ENCODE measurements at places on chromosomes 16 and 17. TPM values are rescaled to one million over a fixed set of nuclear protein-coding genes. Genes with fewer than 3 reads are reported as not detected.
A peak's percentile ranks its signal among the peaks of the same experiment; 100 is the strongest.

DNA sequence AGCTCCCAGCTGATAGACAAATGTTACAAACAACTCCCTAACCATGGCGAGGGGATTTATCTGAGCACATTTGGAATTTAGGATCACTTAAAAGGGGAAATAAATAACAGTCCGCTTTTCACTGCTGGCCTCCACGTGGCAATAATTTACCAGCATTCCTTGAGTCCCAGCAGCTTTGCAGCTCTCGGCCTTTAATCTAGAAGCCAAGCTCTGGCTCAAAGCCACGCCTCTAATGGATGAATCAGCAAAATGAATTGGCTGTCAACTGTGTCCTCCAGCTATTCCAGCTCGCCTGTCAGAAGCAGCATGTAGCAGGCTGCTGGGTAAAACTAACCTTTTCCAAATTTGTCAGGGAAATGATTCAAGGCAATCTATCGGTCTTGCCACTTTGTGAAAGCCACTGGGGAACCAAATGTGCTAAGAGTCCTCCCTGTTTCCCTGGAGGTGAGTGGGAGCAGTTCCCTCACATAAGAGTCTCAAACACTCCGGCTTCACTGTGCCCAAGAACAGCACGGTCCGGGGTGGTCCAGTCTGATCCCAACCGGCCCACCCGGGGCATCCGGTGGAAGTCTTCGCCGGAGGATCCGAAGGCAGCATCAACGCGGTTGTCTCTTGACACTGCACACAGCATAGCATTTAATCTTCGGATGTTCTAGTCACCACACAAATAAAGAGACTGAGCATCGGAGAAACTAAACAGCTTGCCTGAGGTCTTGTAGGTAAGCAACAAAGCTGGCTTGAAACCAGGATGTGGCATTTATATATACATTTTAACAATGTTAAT is 143.3 kb downstream of the PARN start:
- peak; percentile 86 for DNase-seq

- no peak for DNase-seq
Observed at GRCh38 chr17:31780483-31780882, 78.6 kb downstream of the COPRS start.

The RTN4RL1 gene
- polyA plus RNA-seq: 1.00 TPM

DNA sequence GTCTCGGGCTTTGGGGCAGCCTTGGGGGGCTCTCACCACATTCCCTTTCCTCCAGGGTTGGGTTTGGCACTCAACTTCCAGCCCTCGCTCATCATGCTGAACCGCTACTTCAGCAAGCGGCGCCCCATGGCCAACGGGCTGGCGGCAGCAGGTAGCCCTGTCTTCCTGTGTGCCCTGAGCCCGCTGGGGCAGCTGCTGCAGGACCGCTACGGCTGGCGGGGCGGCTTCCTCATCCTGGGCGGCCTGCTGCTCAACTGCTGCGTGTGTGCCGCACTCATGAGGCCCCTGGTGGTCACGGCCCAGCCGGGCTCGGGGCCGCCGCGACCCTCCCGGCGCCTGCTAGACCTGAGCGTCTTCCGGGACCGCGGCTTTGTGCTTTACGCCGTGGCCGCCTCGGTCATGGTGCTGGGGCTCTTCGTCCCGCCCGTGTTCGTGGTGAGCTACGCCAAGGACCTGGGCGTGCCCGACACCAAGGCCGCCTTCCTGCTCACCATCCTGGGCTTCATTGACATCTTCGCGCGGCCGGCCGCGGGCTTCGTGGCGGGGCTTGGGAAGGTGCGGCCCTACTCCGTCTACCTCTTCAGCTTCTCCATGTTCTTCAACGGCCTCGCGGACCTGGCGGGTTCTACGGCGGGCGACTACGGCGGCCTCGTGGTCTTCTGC is 8.4 kb downstream of the SLC16A3 start:
- DNase-seq: no peak

DNA sequence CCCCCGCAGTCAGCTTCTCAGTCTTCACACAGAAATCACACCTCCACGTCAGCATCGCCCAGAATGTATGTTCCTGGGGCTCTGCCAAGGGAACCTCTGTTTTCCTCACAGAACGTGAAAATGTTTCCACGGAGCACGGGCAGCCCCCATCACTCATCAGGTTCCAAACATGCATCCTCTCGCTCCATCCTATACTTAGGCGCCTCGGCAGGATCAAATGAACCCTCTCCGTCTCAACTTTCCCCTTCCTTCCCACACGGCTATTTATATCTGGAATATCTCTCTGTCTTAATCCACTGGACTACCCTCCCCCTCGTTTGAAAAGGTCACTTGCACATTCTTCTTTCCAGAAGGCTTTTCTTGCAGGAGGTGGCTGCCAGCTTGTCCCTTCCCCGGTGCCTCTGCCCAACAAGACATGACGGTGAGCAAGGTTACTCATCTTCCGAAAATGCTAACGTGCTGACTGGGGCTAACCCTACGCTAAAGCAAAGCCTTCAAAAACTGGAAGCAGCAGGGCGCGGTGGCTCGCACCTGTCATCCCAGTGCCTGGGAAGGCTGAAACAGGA is 21.6 kb downstream of the NXN start:
- DNase-seq: no peak

The MYOCD gene
- polyA plus RNA-seq: 8.2 TPM
